Effector CD8-positive, alpha-beta T cell (primary cell): ENCODE measurements at places on chromosomes 12 and 14.

- DNase-seq: no peak
These were observed 18.2 kb downstream of the OAS2 start for GRCh38 chr12:112996501-112996900.

GRCh38 chr12:4135919-4136605 lies 137.5 kb upstream of the CCND2 start:
- DNase-seq: no peak

DNA sequence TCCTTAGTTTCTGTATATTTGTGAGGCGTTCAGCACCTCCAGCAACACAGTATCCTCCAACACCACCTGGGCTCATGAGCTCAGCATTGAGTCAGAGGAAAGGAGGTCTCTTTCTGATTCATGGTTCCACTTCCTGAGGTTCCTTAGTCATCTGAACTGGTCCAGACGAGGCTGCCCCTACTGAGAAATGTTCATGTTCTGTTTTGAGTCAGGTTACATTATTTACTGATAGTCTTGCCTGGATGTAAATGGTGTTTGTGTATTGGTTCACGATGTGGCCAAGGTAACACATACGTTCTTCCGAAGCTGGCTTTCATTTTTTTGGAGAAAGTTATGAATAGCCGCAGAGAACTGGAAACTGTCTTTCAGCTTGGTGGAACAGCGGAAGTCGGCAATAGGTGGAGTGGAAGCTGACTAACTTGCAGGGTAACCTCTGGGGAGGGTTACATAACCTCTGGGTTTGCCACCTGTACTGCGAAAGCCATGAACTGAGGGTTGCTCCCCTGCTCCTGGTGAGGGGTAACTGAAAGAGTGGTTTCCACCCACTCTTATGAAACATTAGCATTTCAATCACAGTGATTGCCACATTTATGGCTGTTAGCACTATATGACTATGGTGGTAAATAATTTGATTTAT lies 42.2 kb upstream of the MANSC4 start:
- no peak for DNase-seq

GRCh38 chr14:103185051-103186029 lies 62.1 kb downstream of the TNFAIP2 start:
- DNase-seq: no peak
